Pulmonary artery endothelial cell (primary cell): ENCODE measurements at places on chromosomes 7 and 10.

- DNase-seq: no peak
These were observed 61.6 kb downstream of the GOLGA7B start for GRCh38 chr10:97911217-97911616.

DNA sequence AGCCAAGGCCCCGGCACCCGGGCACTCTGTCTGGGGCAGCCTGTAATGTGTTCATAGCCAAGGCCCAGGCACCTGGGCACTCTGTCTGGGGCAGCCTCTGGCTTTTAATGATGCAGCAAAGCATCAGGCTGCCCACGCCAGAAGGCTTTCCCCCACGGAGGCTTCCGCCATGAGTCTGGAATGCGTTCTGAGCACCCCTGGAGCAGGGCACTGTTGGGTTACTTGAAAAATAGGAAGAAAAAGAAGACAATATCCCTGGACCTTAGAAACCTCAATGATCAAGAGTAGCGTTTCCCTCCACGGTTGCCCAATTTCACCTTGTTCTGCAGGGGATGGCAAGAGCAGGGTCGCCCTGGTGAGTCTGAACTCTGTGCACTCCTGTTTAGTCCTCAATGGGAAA is 565.0 kb downstream of the PTPRN2 start:
- DNase-seq: no peak

- no peak for DNase-seq
These were observed 196.6 kb downstream of the ARL4A start for GRCh38 chr7:12884033-12884432.

GRCh38 chr7:99242682-99243081 is 30.0 kb upstream of the MYH16 start:
- DNase-seq: no peak

DNA sequence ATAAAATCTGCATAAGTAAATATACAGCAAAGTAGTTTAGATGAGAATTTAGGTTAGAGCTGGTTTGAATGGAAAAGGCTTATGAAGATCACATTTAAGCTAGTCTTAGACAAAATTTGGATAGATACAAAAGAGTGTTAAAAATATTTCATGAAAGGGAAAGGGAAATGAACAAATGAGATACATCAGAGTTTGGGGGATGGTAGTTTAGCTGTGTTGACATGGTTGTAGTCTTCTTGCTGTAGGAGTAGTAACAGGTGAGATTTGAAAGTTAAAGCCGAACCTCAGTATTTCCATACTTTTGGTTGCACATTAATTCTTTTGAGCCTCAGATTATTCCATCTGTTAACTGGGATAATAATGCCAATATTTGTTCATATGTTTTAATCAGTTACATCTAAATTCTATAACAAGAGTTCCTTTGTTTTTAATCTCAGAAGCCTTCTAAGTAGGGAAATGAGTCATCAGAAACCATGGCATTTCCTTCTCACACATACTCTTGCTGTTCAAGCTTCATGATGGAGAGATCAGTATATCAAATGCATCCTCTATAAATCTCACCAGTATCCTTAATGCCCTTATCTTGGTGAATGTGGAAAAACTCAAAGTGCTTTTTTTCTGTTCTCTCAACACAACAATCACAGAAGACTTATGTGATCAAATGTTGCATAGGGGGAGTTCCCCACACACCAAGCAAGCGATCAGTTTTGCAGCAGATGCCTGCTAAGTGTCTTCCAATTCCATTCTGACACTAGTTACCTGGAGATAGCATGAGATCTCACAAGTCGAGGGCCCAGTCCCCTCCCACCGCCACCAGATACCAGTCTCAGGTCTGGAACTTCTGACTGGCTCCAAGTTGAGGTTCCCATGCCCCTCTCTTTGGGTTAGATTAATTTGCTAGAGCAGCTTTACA is 84.7 kb downstream of the MAPK8 start:
- DNase-seq: peak; percentile 73
